Foreskin fibroblast (primary cell): ENCODE measurements at places on chromosomes 16 and 17.

GRCh38 chr17:2124391-2124790 lies 69.5 kb downstream of the HIC1 start:
- DNase-seq: no peak

GRCh38 chr16:30377812-30378235 lies 3.2 kb downstream of the MYL11 start:
- DNase-seq: peak; percentile 95

DNA sequence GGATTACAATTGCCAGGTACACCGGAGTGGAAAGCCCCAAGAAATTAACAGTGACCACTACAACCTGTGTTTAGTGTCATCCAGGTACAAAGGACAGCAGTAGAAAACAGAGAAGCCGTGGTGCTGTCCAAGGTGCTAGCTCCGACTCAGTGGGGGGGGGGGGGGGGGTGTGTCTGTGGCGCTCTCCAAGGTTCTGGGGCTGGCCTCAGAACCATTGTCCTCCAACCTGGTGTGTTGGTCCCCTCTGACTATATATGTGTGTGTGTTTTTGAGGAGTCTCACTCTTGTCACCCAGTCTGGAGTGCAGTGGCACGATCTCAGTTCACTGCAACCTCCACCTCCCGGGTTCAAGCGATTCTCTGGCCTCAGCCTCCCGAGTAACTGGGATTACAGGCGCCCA lies 5.8 kb upstream of the ZNF23 start:
- DNase-seq: peak; percentile 65

- no peak for DNase-seq
Observed at GRCh38 chr16:49545741-49546448, 172.3 kb downstream of the C16orf78 start.

DNA sequence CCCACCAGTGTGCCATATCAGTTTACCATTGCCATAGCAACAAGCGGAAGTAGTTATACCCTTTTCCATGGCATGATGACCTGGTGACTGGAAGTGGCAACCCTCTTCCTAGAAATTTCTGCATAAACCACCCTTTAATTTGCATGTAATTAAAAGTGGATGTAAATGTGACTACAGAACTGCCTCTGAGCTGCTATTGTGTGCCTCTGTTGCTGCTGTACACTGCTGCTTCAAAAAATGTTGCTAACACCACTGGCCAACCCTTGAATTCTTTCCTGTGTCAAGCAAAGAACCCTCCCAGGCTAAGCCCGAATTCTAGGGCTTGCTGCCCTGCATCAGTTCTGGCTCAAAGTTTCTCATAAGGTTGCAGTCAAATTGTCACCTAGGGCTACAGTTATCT lies 12.9 kb upstream of the MED13 start:
- DNase-seq: no peak

DNA sequence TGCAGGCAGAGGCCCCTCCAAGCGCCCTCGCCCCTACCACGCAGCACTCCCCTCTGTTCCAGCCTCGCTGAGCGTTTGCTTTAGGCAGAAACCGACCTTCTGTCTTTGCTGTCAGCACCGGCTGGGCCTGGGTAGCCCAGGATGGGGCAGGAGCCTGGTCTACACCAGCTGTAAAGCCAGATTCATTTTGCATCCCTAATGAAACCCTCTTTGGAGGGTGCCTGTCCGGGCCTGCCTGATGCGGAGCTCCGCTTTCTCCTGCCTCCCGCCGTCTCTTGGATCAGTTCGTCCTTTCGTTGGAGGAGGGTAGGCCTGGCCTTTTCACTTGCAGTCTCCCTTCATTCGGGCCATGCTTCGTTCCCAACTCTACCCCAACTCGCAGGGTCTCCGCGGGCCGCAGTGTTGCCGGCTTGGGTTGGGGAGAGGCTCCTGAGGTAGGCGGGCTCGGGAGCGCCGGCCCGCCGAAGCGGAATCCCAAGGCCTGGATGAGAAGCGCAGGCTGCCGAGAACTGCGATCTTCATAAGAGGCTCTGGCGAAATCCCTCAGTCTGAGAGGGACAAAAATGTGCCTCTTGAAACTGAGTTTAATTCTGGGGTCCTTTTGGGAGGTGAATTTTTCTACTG lies 4.8 kb upstream of the HOXB8 start:
- no peak for DNase-seq

DNA sequence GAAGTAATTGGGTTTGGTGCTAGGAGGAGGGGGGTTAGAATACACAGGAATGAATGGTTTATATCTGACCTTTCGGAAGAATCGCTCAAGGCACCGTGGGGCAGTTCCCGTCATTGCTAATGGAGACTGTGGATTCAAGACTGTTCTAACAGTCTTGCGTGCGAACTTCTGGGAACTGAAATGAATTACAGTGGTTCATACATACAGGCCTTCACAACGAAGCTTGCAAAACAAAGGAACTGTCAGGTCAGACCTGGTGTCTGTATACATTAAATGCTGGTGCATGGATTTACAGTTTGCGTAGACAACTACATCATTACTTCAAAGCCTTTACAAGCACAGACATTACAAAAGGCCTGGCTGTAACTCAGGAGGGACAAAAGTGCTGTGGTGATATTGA lies 983.9 kb downstream of the CDH11 start:
- no peak for DNase-seq

DNA sequence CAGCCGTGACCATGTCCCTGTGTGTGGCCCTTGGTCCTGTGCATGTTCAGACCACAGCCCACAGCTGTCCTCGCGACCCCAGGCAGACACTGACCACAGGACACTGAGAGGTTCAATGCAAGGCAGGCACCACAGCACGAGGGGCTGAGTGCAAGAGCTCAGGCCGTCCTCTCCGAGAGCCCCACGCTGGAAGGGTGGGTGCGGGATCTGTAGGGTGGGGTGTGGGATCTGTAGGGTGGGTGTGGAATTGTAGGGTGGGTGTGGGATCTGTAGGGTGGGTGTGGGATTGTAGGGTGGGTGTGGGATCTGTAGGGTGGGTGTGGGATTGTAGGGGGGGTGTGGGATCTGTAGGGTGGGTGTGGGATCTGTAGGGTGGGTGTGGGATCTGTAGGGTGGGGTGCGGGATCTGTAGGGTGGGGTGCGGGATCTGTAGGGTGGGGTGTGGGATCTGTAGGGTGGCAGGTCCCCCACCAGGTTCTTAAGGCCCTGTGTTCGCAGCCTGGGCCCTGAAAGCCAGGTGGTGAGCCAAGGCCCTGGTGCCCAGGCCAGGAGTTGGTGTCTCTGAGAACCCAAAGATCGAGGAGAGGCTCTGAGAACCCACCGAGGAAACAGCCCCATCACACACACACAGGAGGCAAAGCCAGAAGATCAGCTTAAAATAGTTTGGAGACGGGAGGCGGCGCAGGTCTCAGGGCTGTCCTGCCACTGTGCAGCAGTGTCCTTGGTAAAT lies 48.2 kb downstream of the METRNL start:
- no peak for DNase-seq

DNA sequence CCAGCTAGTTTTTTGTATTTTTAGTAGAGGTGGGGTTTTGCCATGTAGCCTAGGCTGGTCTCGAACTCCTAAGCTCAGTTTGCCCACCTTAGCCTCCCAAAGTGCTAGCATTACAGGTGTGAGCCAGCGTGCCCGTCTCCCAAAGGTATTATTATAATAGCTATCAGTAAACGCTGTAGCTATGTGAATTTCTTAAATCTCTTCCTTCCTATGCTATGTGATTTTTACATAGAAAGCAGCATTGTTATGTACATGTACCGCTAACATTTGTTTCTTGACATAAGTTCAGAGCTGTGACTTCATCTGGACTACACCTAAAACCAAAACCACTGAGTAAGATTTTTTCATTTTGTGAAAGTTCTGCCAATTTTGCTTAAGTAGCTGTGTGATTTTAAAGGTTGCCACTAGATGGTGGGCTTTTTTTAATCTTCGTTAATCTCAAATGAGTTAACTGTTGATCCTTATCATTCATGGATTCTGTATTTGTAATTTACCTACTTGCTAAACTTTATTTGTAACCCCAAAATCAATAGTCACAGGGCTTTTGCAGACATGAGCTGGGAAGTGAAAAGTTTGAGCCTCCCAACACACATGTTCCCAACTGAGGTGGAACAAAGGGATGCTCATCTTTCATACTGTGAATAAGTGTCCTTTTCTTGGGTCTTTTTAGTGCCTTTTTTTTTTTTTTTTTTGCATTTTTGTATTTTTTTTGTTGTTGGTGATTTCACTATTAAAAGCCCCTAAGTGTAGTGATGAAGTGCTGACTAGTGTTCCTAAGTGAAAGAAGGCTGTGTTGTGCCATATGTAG lies 21.9 kb downstream of the PRKAR1A start:
- peak; percentile 18 for DNase-seq

- DNase-seq: peak; percentile 99
Observed at GRCh38 chr16:15672514-15673167, 22.6 kb downstream of the NDE1 start.

- DNase-seq: peak; percentile 74
Observed at GRCh38 chr17:62178579-62178978, 113.5 kb upstream of the MED13 start.

- DNase-seq: no peak
Observed at GRCh38 chr16:27225536-27226360, 22.4 kb downstream of the KDM8 start.

- DNase-seq: no peak
Observed at GRCh38 chr17:7330638-7331015, 1.5 kb upstream of the NEURL4 start.

DNA sequence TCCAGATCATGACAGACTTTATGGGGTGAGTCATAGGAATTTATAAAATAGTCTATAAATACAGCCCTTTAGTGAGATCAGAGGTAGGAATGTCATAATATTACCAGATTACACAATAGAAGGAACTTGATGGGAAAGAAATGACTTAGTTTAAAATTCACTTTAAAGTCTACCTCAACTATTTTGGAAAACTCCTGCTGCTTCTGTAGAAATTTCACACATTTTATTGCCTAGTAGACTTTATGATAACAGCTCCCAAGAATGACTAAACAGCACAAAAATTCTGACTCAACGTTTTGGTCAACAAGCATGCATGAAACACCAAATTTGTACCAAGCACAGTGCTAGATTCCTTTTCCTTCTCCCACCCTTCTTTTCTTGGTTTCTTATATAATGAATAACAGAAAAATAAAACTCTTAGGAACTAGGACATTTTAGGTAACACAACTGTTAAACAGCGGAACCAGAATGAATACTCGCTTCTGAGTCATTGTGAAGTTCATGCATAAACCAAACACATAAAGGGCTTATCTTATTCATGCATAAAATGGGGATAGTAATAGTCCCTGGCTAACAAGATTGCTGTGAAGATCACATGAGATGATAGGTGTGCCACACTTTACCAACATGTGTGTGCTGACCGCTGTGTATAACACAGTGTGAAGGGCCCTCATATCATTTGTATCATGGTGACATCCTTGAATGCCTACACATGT lies 243.9 kb downstream of the CDH8 start:
- peak; percentile 61 for DNase-seq

GRCh38 chr16:84886497-84887090 lies 66.8 kb downstream of the CRISPLD2 start:
- no peak for DNase-seq

GRCh38 chr16:15636392-15636873 lies 6.5 kb downstream of the MARF1 start:
- DNase-seq: no peak

GRCh38 chr16:85261204-85261603 lies 148.9 kb upstream of the CIBAR2 start:
- no peak for DNase-seq

GRCh38 chr17:44120851-44121605 lies 2.4 kb downstream of the HDAC5 start:
- no peak for DNase-seq

GRCh38 chr17:47204722-47205418 lies 4.3 kb upstream of the MYL4 start:
- DNase-seq: peak; percentile 70

GRCh38 chr17:40041196-40041595 lies 13.0 kb downstream of the MED24 start:
- no peak for DNase-seq

DNA sequence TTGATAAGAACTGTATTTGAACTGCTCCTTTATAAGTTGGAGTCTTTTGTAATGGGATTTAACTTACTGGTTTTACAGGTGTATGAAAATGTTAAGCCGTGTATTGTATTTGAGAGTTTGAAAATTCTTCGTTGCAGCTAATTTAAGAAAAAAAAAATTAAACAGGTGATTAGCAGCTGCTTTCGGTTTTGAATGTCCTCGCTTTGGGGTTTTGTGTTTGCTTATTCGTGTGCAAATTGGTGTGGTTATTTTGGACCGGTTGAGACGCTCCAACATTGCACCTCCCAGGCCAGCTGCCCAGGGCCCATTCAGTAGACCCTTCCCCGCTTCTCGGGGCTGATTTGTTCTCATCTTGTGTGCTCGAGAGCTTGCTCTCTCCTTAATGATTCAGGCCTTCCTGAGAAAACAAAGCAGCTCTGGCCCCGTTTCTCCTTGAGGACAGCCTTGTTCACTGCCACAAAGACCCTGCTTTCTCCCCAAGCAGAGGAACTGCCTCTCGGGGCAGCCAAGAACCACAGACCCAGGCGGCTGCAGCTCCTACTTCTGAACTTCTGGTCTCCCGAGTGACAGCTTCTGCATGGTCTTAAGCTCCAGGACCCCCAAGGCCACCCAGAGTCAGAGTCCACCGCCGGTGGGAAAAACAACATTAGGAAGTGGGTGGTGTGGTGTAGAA lies 100.5 kb downstream of the MSI2 start:
- no peak for DNase-seq

DNA sequence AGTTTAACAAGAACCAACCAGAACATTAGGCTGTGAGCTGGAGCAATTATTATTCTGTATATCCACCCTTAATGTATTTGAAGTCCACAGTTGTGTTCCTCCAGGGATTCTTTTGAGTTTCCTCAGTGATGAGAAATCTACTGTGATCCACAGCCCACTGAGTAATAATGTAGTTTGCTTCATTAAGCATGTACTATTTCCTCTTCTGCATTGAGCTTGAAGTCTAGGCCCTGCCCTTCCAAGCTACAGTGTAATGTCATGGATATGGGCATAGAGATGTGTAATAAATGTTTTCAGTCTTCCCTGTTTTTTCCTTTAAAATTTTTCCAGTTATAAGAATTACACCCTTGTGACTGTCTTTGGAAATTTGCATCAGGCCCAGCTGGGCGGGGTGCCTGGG lies 36.4 kb upstream of the SLC12A3 start:
- no peak for DNase-seq

DNA sequence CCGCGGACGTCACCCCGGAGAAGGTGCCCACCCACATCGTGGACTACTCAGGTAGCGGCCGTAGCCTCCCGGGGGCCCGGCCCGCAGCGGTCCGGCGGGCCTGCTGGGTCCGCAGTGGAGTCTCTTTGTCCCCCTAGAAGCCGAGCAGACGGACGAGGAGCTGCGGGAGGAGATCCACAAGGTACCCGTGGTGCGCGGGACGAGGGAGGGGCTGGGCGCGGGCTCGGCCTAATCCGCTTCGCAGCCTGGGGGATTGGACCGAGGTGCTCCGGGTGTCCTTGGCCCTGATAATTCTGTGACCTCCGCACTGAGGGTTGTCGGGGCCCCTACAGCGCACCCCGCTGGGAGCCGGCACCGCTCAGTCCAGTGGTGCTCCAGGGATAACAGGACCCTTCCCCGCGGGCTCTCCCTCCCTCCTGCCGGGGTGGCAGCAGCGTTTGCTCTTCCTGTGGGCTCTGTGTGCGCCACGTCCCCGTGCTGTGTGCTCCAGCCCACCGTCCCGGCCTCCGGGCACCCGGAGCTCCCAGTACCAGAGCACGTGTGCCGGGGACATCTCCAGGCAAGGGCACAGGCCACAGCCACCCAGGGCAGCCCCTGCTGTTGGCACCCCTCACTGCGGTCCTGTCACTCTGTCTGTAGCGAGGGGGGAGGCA lies 713 bp downstream of the RHOT2 start:
- DNase-seq: no peak
